Activated CD4-positive, alpha-beta T cell treated with anti-CD3 and anti-CD28 coated beads for 4 hours (primary cell): ENCODE measurements at places on chromosomes 11 and 22.

GRCh38 chr22:29772170-29772641, 5.0 kb downstream of the UQCR10 start:
- no peak for DNase-seq

GRCh38 chr11:29682856-29683255, 334.0 kb downstream of the KCNA4 start:
- no peak for DNase-seq

- no peak for DNase-seq
Observed at GRCh38 chr11:102719620-102720277, 5.0 kb downstream of the MMP8 start.

DNA sequence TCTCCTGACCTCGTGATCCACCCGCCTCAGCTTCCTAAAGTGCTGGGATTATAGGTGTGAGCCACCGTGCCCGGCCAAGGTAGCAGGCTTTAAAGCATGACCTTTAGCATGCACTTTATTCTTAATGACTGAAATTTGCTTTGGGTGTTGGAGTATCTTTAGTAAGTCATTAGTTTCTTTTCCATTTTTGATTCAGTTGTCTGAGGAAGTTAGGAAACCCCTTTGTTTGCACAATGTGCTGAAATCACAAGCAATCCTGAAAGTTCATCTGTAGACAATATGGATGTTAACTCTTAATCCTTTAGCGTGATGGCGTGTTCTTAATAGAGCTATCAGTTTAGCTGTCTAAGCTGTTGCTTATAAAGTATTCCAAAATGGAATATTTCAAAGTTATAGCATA, 16.8 kb downstream of the SDHD start:
- DNase-seq: no peak

- DNase-seq: no peak
Observed at GRCh38 chr11:109209572-109209971, 212.4 kb upstream of the C11orf87 start.

DNA sequence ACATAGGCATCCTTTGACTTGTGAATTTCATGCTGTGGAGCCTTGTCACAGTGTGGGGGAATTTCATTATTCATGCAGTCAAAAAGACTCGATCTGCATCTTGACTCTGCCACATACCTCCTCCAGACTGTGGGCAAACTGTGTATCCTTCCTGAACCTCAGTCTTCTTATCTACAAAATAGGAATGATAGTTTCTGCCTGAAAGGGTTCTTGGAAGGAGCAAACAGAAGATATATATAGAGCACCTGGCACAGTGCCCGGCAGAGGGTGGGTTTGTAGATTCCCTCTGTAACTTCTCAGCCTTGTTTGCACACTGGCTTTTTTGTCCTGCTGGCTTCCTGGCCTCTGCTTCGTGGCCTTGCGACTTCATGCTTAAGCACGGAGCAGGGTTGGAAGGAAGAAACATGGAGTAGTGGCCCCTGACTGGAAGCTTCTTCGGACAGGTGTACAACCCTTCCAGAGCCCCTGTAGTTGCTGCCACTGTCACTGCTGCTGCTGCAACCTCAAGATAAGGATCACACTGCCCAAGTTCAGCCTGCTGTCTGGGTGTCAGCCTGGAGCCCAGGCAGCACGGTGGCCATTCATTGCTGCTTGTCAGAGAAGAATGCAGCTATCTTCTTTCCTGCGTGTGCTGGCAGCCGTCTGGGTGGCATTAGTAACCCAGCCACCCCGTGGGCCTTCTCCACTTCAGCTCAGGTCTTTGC, 106.4 kb downstream of the MICAL2 start:
- DNase-seq: no peak

- DNase-seq: no peak
Observed at GRCh38 chr11:117839380-117839881, 14.9 kb upstream of the FXYD2 start.

DNA sequence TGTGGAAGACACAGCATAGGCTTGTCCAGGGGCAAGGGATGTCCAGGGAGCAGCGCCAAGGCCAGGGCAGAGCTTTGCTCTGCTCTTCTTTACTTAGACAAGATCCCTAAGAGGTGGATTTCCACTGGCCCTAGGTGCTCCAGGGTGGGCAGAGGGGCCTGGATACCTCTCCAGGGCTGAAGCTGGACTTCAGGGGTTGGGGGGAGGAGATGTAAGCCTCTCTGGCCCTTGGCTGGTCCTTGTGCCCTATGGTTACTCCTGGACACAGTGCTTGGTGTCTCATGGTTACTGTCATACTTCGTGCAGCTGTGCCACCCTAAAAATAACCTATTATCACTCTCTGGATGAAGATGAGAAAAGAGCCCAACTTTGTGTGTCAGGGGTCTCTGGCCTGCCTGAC, 12.9 kb upstream of the KCNJ11 start:
- no peak for DNase-seq

GRCh38 chr22:49633010-49633324, 194.7 kb downstream of the BRD1 start:
- DNase-seq: no peak

DNA sequence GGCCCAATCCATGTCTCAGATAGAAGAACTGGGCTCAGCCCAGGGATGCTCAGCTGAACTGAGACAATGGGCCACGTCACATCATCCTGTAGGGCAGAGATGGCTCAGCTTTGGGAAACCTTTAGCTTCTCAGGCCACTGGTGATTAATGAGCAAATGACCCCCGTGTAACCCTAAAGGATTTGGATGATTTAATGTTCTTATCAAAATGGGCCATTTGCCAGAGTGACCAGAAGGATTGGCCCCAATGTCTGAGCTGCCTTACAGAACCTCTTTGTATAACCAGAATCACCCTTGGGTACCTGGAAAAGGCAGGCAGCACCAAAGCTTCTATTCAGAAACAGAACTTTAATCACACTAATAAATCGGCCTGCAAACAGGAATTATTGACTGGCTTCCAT, 73.7 kb downstream of the ABTB2 start:
- DNase-seq: no peak

- no peak for DNase-seq
Observed at GRCh38 chr11:86687185-86687778, 14.9 kb upstream of the ME3 start.
